Mesenchymal stem cell (in vitro differentiated cells and primary cell): ENCODE measurements at places on chromosomes 7 and 10.

DNA sequence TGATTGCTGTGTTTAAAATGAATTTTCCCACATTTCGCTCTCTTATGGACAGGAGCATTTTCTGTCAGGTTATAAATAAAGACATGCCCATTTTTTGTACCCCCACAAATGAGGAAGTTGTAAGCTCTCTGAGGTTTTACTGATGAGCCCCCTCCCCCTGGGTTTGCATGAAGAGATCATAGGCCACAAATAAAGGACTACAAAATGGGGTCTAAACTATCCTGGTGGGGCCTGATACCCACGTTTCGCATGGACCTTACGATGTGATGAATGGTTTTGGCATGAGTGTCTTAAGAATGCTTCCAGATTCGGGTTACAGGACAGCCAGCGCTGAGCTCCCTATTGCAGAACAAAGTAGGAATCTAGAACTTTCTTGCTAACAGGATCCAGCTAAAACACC is 5.8 kb downstream of the IKZF1 start:
- no peak for DNase-seq
- H3K36me3 ChIP-seq: no peaks in the 10 kb centered on the region
- peaks cover 55% of the 10 kb centered on the region for H3K27me3 ChIP-seq
- no peaks in the 10 kb centered on the region for H3K4me1 ChIP-seq
- no peak overlapping the region for H3K4me3 ChIP-seq

- DNase-seq: peak; percentile 65
- H3K36me3 ChIP-seq: no peaks in the 10 kb centered on the region
- no peak overlapping the region for H3K27ac ChIP-seq
- H3K4me1 ChIP-seq: peaks cover 4% of the 10 kb centered on the region
- no peak overlapping the region for H3K4me3 ChIP-seq
Measured at GRCh38 chr7:75756991-75757676, 14.9 kb downstream of the CCL26 start.

DNA sequence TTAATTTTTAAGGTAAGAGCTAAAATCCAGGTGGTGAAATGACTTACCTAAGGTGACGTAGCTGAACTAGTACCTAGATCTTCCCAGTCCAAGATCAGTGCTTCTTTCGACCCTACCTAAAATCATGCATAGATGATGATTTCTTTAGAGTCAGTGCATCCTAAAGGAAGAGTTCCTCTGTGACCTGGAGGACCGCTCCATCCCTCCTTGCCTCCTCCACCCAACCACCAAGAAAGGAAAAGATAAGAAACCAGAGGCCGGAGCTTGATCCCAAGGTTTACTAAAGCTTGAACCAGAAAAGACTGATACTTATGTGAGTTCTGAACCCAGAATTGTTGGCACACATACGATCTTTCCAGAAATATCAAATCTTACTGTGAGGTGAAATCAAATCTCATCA is 101.8 kb downstream of the CABCOCO1 start:
- no peaks in the 10 kb centered on the region for H3K36me3 ChIP-seq
- DNase-seq: no peak
- no peak overlapping the region for H3K27ac ChIP-seq
- no peaks in the 10 kb centered on the region for H3K27me3 ChIP-seq
- H3K4me3 ChIP-seq: no peak overlapping the region
- no peaks in the 10 kb centered on the region for H3K4me1 ChIP-seq

- H3K27ac ChIP-seq: no peak overlapping the region
- peaks cover 7% of the 10 kb centered on the region for H3K4me1 ChIP-seq
- H3K36me3 ChIP-seq: no peaks in the 10 kb centered on the region
Measured at GRCh38 chr7:2953099-2953498, 90.6 kb downstream of the CARD11 start.

DNA sequence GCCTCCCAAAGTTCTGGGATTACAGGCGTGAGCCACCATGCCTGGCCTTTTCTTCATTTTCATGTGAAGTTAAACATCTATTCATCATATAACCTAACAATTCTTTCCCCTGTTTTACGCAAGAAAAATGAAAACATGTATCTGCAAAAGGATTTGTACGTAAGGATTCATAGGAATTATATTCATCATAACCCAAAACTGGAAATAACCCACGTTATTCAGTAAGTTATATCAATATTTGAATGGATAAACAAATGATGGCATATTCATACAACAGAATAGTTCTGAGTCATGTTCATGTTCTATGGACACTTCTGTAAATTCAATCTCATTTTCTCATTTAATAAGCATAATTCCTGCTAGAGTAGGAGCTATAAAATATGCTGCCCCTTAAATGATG is 35.2 kb upstream of the CAV2 start:
- no peaks in the 10 kb centered on the region for H3K4me1 ChIP-seq
- H3K27me3 ChIP-seq: no peaks in the 10 kb centered on the region
- no peaks in the 10 kb centered on the region for H3K36me3 ChIP-seq
- no peak for DNase-seq

- H3K4me3 ChIP-seq: no peak overlapping the region
- H3K27me3 ChIP-seq: no peaks in the 10 kb centered on the region
- DNase-seq: no peak
- H3K4me1 ChIP-seq: no peaks in the 10 kb centered on the region
Measured at GRCh38 chr10:77959384-77959783, 32.8 kb upstream of the DLG5 start.

DNA sequence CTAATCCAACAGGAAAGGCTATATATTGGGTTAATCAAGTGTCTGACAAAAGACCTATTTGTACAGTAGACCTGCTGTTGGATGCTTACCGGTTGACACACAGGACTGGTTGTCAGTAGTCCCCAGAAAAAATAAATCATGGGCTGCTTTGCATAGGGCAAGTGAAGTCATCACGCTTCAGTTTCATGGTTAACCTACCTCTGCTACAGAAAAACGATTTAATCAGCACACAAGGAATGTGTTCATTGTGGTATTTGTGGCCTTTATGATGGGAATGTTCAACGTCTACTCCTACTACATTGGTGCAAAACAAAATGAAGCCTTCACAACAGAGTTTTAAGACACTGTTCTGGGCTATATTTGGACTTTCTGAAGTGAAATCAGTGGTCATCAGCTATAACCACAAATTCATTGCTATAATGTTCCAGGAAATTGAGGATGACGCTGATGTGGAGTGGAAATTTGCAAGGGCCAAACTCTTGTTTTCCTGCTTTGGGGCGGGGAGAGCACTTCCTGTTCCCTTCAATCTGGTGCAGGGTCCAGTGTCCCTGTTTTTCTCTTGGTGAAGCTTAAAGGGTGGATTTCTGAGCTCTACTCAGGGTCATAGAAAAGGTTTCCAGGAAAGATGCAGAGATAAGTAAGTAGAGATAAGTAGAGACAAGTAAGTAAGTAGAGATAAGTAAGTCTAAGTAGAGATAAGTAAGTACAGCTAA is 39.3 kb upstream of the GGCT start:
- DNase-seq: peak; percentile 41
- H3K4me1 ChIP-seq: no peaks in the 10 kb centered on the region
- peaks cover 10% of the 10 kb centered on the region for H3K36me3 ChIP-seq

GRCh38 chr10:20877554-20877953 is 19.6 kb downstream of the NEBL start:
- no peaks in the 10 kb centered on the region for H3K4me1 ChIP-seq
- no peak overlapping the region for H3K4me3 ChIP-seq
- no peaks in the 10 kb centered on the region for H3K27me3 ChIP-seq
- H3K27ac ChIP-seq: no peak overlapping the region
- no peak for DNase-seq

- H3K36me3 ChIP-seq: no peaks in the 10 kb centered on the region
- no peak overlapping the region for H3K27ac ChIP-seq
- H3K27me3 ChIP-seq: no peaks in the 10 kb centered on the region
Measured at GRCh38 chr10:80855348-80855971, 317.8 kb downstream of the SH2D4B start.

- DNase-seq: no peak
- H3K36me3 ChIP-seq: no peaks in the 10 kb centered on the region
- peaks cover 8% of the 10 kb centered on the region for H3K4me1 ChIP-seq
- H3K27ac ChIP-seq: no peak overlapping the region
Measured at GRCh38 chr7:3302681-3303320, 1.7 kb downstream of the SDK1 start.

- no peaks in the 10 kb centered on the region for H3K36me3 ChIP-seq
- no peak overlapping the region for H3K4me3 ChIP-seq
- peak overlapping the region; percentile 99 for H3K27ac ChIP-seq
- no peaks in the 10 kb centered on the region for H3K27me3 ChIP-seq
- peak; percentile 78 for DNase-seq
- peaks cover 21% of the 10 kb centered on the region for H3K4me1 ChIP-seq
Measured at GRCh38 chr7:5514440-5515035, 90.9 kb upstream of the TNRC18 start.

DNA sequence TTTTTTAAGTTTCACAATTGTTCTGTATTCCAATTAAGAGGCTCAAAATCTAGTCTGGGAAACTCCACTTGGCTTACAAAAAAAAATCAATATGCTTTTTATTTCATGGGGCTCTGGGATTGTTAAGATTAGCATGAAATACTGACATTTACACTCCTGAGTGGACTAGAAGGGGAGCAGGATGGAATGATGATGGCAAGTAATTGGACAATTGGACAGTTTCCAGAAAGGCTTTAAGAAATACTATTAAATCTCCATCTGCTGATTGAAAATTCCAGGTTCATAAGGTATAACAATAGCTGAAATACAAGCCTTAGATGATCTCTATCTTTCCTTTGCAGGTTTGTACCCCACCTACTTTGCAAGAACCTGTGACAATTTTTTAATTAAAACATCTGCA is 184.4 kb downstream of the LRRTM3 start:
- no peak overlapping the region for H3K4me3 ChIP-seq
- H3K4me1 ChIP-seq: no peaks in the 10 kb centered on the region
- no peaks in the 10 kb centered on the region for H3K36me3 ChIP-seq
- no peaks in the 10 kb centered on the region for H3K27me3 ChIP-seq
- no peak overlapping the region for H3K27ac ChIP-seq

DNA sequence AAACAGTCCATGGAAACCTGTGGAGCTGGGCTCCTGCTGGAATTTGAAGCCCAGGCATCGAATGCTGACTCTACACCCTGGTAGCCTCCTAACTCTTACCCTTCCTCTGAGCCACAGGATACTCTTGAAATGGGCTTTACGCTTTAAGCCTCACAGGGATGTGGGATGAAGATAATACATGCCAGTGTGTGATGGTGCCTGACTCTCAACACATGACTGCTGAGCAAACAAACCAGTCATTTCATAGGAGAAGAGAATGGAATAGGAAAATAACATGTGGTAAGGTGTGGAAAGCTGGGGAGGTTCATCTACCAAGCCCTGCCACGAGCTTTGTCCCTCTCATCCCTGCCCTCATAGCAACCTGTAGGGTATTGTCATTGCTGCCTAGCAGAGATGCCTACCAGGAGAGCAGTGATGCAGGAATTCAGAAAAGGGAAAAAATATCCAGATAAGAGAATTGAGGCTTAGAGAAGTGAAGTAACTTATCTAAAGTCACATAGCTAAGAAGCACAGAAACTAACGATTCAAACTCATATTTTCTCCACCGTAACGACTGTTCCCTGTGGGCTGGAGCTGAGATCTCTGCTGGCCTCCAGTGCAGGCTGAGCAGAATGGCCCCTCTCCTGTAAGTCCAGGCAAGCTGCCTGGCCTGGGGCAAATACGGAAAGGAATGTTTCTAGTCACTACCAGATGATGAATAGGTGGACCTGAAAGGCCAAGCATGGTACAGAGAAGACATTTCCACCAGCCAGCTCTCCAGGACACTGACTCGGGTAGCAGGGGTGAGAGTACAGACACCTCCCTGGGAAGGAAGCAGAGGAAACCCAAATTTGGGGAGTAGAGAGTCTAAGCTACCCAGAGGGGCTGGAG is 90.2 kb upstream of the DUSP5 start:
- H3K36me3 ChIP-seq: no peaks in the 10 kb centered on the region
- H3K27ac ChIP-seq: no peak overlapping the region
- no peaks in the 10 kb centered on the region for H3K27me3 ChIP-seq
- peaks cover 22% of the 10 kb centered on the region for H3K4me1 ChIP-seq
- no peak overlapping the region for H3K4me3 ChIP-seq
- no peak for DNase-seq

- no peaks in the 10 kb centered on the region for H3K4me1 ChIP-seq
- no peaks in the 10 kb centered on the region for H3K36me3 ChIP-seq
- no peak for DNase-seq
- no peak overlapping the region for H3K4me3 ChIP-seq
Measured at GRCh38 chr10:27564880-27565279, 60.8 kb downstream of the RAB18 start.

DNA sequence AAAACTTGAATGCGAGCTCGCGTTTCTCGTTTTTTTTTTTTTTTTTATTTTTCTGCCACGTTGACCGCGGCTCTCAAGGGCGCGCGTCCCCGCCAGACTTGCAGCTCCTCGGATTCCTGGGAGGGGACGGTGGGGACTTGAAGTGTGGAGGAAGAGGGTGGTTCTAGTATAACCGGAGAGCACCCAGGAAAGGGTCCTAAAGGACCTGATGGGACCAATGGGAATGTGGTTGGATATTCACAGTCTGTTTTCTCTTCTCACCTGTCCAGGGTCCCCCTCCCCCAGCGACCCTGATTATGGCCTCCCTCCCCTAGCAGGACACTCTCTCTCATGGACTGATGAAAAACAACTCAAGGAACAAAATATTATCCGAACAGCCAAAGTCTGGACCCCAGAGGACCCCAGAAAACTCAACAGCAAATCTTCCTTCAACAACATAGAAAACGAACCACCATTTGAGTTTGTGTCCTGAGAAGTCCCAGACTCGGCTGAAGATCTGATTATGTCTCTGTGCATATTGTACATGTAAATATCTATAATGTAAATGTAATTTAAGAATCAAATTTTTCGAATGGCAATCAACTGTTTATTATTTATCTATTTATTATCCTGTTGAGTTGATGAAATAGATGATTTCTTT is 1.4 kb downstream of the PTF1A start:
- no peaks in the 10 kb centered on the region for H3K36me3 ChIP-seq
- no peak for DNase-seq
- no peak overlapping the region for H3K4me3 ChIP-seq
- no peak overlapping the region for H3K27ac ChIP-seq

DNA sequence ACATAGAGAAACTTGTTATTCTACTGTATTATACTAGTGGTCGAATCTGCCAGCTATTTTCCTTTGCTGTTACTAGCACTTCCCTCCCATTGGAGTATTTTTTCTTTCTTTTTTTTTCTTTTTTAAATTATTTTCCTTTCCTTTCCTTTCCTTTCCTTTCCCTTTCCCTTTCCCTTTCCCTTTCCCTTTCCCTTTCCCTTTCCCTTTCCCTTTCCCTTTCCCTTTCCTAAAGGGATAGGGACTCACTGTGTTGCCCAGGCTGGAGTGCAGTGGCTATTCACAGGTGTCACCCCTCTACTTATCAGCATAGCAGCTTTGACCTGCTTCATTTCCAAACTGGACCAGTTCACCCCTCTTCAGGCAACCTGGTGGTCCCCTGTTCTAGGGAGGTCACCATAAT is 212.6 kb upstream of the SP4 start:
- H3K27me3 ChIP-seq: no peaks in the 10 kb centered on the region
- no peak for DNase-seq
- no peaks in the 10 kb centered on the region for H3K36me3 ChIP-seq
